ENCODE measurements at places on chromosomes 1 and 21.
A peak's percentile ranks its signal among the peaks of the same experiment; 100 is the strongest.

DNA sequence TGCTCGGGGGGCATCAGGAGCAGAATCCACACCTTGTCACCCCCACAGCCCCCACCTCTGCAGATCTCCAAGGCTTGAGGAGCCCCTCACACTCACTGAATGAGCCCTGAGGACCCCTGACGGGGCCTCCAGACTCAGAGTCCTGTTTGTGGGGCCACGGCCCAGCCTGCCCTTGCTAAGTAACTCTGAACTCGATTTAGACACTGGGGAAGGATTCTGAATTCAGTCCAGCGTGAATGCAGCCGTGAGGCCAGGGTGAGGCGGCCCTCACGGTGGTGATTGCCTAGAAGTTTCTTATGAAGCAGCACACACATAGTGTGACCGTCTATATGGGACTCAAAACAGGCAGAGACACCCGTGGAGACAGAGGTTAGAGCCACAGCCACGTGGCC, 58.9 kb upstream of the ADARB1 start:
- DNase-seq = no peak

DNA sequence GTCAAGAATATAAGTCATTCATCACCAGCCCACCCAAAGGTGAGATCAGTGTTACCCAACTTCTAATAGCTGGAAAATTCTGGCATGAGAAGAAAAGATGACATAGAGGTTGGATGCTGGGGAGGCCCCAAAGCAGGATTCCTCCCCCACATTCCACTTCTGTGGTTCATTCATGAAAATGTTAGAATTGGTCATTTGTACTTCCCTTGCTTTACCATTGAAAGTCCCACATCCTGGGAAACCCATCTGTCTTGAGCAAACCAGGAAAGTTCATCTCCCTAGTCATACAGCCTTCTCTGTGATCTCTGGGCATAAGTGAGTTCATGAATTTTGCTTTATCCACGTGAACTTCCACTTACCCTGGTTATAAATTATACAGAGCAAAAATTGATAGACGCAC, 66.8 kb downstream of the SERINC2 start:
- peak; percentile 25 for DNase-seq

- DNase-seq = no peak
These were observed 30.1 kb upstream of the KIF26B start for GRCh38 chr1:245124644-245125043.

DNA sequence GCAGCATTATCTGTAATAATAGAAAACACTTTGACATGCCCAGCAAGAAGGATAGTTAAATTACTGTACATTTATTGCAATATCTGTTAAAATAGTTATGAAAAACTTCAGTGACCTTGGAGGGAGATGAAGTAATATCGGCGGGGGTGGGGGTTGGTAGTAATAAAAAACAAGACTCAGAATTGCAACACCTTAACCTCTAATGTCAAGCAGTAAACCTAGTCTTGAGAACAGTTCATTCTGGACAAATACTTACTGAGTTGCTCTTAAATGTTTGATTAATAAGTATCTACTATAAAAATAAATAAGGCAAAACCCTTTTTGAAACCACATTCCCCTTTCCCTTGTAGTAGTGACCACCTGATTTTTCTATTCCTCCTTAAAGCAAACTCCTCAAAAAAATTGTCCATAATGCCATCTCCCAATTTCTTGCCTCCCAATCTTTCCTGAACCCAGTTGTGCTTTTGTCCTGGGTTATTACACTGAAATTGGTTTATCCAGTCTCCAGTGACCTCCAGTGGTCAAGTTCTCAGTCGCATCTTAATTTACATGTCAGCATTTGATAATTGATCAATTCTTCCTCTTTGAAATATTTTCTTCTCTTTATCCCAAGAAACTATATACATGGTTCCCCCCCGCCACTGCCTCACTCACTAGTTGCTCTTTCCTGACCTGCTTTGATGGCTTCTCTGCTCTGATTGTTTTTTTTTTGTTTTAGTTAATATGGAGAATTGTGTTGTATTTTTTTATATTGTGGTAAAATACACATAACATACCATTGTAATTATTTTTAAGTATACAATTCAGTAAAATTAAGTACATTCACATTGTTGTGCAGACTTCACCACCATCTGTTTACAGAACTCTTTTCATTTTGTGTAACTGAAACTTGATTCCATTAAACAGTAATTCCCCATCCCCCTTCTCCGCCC, 36.8 kb downstream of the RAP1A start:
- peak; percentile 61 for DNase-seq

DNA sequence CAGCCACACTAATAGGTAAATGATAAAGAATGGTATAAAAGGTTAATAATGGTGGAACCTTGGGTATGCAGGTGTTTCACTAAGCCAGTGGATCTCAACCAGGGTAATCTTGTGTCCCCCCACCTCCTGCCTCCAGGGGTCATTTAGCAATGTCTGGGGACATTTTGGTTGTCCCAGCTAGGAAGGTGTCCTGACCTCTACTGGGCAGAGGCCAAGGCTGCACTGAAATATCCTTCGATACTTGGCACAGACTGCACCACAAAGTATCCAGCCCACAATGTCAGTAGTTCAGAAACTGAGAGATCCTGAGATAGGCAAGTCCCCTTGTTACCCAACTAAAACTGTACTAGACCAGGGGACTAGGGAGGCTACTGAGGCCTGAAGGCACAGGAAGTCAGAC, 113.6 kb upstream of the TIAM1 start:
- no peak for DNase-seq

- DNase-seq = no peak
These were observed 82.4 kb downstream of the PLXNA2 start for GRCh38 chr1:208161656-208162375.

- no peak for DNase-seq
These were observed 196.4 kb downstream of the KAZN start for GRCh38 chr1:14794906-14795305.

GRCh38 chr1:55334160-55334559, 119.0 kb upstream of the USP24 start:
- DNase-seq = no peak

DNA sequence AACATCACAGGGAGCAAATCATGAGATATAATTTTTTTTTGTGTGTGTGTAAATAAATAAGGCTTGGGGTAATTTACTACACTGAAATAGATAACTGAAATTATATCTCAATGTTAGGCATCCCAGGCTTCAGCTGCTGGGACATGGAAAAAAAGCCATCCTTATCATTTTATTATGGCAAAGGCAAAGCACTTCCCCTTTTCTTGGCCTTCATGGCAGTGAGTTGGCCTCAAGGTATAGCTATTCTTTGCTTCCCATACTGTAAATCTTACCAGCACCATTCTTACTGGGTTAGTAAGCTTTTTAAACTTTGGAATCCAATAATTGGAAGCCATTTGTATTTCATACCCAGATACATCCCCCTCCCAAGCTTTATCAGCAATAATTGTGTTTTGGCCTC, 29.0 kb downstream of the RBM11 start:
- no peak for DNase-seq
